Activated T-cell treated with anti-CD3 and anti-CD28 coated beads for 24 hours (primary cell): ENCODE measurements at places on chromosomes 3 and 15.

DNA sequence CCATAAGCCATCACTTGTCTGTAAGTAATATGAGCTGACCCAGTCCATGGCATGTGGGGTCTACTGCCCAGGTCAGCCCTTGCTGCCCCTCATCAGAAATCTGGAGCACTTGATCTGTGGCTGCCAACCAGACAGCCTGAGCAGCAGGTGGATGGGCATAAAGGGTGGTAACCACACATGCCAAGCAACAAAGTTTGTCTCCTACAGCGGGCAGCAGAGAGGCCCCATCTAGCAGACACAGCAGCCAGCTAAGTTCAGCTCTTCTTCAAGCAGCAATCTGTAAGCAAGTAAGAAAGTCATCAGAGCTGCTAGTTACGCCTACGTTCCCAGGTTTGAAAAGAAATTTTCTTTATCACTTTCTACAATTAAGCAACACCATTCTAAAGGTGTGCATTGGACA is 27.9 kb downstream of the CHCHD4 start:
- DNase-seq: no peak

DNA sequence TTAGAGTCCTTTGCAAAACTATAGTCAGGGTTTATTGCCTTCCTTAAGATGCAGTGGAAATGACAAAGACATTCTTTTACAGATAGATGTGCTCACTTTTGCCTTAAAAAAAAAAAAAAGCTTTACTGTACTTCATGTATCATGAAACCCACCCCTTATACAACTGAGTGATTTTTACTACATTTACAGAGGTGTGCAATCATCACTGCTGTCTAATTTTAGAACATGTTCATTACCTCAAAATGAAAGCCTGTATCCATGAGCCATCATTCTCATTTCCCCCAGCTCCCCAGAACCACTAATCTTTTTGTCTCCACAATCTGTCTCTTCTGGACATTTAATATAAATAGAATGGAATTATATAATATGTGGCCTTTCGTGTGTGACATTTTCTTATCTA is 111.9 kb downstream of the NR1I2 start:
- DNase-seq: no peak

DNA sequence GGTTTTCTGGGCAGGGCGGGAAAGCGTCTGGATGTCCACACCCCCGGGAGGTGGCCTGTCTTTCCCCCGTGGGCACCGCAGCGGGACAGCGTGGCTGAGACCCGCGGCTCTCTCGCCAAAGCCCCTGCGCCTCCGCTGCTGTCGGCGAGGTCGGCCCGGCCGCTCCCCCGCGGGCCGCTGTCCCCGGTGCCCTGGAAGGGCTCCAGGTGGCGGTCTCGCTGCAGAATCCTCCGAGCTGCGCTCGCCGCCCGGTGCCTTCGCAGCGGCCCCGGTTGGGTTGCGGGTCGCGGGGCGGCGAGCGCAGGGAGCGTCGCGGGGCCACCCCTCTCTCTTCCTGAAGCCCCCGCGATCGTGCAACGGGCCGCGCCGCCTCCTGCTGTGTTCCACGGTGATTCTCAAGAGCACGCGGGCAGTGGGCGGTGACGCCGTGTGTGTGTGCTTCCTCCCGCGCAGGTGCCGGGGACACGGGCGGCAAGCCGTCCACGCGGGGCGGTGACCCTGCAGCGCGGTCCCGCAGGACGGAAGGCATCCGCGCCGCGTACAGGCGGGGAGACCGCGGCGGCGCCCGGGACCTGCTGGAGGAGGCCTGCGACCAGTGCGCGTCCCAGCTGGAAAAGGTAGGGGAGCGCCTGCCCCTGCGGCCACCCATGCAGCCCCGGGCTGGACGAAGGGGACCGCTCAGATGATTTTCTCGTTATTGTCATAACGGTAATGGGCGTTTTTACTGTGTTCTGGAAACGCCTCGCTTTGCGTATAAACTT is 54.4 kb downstream of the LRRK1 start:
- no peak for DNase-seq

DNA sequence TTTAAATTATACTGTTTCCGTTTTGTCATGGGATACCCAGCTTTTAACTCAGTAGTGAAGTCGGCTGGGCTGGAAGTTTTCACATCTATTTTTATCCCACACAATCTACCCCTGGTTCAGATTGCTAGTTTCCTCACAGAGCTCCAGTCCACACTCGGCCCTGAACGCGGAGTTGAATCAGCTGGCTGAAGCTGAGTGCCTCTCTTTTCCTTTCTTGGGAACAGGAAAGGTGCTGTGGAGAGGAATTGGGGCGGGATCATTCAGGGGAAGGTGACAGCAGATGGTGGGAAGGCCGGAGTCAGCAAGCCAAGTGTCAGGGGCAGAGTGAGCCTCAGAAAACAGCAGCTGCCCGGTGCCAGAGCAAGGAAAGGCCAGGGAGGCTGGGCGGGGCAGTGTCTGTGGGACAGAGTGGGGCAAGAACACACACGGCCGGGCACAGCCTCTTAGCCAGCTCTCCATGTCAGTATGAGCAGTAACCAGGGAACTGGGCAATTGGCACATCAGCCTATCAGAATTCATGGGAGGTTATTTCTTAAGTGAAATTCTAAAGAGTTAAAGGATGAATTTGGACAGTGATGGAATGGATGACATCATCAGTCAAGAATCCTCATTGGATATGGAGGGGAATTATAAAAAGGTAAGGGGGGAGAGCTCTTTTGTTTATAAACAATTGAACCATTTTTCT is 135.7 kb upstream of the IL12A start:
- no peak for DNase-seq

- no peak for DNase-seq
These were observed 239.3 kb downstream of the TLE3 start for GRCh38 chr15:69858456-69858855.

DNA sequence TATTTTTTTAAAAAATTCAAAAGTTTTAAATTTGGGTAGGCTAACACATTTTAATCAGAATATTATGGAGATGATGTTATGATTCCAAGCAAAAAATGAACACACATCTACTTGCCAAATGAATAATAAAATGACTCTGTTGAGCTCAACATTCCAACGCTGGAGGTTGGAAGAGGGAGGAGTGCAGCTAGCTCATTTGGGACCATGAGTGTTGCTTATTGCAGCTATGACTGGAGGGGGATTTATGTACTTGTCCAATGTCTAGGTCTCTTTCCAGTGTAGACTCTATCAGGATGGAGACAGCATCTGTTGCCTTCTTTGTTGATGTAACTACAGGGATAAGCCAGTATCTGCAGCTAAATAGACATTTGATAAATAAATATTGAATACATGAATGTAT is 310.6 kb downstream of the CACNA2D3 start:
- no peak for DNase-seq

DNA sequence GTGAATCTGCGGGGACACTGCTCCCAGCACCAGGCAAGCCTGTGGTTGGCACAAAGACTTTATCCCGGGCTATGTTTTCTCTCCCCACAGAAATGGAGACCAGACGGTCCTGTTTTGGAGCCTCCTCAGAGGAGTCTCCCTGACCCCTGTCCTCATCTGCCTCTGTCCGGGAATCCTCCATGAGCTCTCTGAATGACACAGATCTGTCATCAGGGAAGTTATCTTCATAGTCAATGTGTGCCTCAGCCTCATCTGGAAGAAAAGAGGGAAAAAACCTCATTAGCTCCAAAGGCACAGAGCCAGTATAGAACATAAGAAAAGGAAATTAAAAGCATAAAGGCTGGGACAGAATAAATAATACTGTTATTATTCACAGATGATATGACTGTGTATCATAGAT is 40.0 kb downstream of the CRTAP start:
- no peak for DNase-seq

- no peak for DNase-seq
These were observed 29.2 kb downstream of the HACL1 start for GRCh38 chr3:15572138-15572537.

DNA sequence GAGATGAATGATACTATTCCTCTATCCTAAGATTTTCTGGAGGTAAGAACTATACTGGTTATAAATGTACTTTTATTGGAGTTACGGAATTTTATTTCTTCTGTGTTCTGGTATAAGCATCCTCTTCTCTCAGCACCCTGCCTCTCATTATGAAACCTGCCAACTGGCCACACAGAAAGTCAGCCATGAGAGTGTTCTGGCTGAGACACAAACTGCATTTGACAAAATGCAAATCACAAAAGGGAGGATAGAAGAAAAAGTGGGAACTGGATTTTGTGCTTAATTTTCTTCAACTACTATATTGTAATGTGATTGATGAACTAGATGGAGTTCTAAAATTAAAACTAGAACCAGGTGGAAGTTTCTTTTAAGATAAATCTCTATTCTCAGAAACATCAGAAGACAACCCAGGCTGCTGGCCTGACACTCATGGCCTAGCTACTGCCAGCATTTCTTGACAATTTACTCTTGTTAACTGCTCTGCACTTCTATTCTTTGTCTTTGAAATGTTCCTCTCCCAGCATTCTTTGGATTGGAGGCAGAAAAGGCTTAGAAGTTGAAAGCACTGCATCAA is 143.1 kb downstream of the WDR76 start:
- DNase-seq: no peak

DNA sequence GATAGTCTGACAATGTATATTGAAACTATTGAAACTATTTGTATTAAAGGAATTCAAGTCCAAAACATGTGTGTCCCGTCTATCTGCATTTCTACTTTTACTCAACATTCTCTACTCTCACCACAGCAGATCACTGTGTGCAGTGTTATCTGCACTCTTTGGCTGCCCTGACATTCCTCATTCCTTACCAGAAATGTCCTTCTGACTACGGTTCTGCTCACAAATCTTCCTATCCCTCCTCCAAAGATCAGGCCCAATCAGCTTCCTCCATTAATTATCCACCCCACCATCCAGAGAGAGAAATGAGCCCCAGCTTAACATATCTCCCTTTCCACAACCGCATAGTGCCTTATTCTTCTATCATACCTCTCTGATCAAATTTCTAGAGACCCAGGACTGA is 94.7 kb downstream of the TBL1XR1 start:
- no peak for DNase-seq

DNA sequence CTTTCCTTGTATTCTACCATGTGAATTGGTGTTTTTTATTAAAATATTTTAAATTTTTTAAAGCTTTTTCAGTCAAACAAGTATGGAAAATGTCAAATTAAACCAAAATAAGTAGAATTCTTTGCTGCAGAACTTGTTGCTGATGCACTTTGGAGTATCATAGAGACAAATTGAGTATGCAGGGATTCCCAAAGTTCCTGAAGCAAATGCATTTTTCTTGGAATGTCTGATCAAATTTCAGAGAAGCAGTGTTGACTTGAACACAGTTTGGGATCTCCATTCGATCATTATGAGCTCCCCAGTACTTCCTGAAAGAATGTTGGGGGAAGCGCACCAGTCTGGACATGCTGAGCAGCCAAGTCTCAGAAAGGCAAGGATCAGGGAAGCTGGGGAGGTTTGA is 517.8 kb upstream of the CFAP20DC start:
- DNase-seq: no peak

DNA sequence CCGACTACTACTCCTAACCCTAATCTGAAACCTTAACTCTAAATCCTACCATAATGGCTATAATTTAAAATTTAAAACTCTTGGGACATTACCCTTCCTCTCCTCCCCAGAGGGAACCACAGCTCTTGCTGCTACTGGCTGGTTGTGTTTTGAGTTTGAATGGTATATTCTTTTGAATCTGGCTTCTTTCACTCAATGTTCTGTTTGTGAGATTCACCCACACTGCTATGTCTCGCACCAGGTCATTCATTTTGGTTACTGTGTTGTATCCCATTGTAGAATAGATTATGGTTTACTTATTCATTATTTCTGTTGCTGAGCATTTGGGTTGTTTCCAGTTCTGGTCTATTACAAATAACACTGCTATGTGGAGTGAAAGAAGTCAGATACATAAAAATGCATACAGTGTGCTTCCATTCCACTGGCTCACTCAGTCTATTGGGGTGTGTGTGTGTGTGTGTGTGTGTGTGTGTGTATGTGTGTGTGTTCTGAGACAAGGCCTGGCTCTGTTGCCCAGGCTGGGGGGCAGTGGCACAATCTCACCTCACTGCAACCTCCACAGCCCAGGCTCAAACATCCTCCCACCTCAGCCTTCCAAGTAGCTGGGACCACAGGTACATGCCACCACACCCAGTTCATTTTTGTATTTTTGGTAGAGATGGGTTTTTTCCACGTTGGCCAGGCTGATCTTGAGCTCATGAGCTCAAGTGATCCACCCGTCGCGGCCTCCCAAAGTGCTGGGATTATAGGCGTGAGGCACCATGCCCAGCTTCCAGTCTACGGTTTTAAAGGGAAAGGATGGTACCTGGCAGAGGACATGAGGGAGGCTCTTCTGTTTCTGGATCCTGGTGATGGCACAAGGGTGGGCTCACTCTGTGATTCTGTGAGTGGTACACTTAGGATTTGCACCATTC is 19.2 kb upstream of the SYNM start:
- no peak for DNase-seq

GRCh38 chr3:3280396-3280795 is 100.9 kb upstream of the CRBN start:
- DNase-seq: no peak

DNA sequence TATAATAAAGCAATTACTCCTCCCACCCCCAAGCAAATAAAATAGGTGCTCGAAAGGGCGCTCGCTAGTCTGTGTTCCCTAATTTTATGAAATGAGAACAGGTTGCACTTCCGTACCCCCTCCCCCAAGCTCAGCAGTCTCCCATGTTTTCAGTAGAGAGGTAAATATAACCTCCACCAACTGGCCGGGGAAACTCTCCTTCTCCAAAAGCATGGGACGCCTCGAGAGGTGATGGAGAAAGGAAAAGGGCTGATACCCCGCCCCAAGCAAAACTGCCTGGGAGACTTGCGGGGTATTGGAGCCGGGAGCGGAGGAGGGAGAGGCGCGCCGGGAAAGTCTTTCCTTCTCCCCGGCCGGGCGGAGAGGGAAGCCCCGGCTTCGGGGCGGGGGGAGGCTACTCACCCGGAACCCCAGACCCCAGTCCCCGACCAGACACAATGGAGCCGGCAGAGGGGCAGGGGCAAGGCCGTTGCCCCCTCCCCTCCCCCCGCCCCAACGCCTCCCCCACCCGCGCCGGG is 605 bp downstream of the DCUN1D1 start:
- no peak for DNase-seq

- peak; percentile 61 for DNase-seq
These were observed 1.8 kb upstream of the ZMYND10 start for GRCh38 chr3:50347187-50347813.

DNA sequence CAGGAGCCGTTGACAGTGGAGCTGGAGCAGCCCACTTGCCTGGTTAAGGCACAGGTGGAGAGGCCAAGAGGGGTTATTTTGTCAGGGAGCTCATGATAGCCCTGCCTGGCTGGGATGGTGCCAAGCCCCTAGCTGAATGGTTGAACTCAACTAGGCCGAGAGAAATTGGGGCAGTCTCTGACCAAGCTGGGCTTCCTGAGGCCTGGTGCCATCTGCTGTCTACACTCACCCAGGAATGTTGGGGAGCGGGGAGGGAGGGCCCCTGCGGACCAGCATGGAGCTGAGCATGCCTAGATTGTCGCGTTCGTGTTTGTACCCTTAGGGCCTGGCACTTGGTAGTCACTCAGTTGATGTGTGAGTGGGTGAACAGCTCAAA is 1.2 kb downstream of the BRPF1 start:
- no peak for DNase-seq
